Fibroblast of gingiva (primary cell): ENCODE measurements at places on chromosomes 1 and 21.

- DNase-seq = no peak
Measured at GRCh38 chr1:23202263-23202749, 15.0 kb downstream of the HTR1D start.

DNA sequence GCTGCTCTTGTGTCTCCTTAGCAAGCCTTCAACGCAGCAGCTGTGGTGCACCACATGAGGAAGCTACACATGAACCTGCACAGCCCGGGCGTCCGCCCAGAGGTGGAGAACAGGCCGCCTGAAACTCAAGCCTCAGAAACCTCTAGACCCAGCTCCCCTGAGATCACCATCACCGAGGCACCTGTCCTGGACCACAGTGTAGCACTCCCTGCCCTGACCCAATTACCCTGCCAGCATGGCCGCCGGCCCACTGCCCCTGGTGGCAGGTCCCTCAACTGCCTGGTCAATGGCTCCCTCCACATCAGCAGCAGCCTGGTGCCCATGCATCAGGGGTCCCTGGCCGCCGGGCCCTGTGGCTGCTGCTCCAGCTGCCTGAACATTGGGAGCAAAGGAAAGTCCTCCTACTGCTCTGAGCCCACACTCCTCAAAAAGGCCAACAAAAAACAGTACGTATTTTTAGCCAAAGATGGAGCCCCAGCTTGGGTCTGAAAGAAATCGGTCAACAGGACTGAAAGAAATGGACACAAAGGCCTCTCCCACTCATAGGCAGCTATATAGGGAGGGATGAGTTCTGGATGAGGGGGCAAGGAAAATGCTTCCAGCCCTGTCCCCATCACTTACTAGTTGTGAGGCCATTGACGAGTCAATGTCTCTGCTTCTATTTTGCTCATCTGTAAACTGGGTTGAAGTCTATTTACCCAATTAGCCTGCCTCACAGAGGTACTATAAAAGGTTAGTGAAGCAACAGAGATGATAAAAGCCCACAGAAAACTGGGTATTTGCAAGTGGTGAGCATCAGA, 28.5 kb downstream of the CAMK1G start:
- DNase-seq = no peak

- no peak for DNase-seq
Measured at GRCh38 chr1:60516996-60517395, 443.4 kb upstream of the C1orf87 start.

GRCh38 chr1:25135909-25136308, 96.4 kb downstream of the SYF2 start:
- no peak for DNase-seq

DNA sequence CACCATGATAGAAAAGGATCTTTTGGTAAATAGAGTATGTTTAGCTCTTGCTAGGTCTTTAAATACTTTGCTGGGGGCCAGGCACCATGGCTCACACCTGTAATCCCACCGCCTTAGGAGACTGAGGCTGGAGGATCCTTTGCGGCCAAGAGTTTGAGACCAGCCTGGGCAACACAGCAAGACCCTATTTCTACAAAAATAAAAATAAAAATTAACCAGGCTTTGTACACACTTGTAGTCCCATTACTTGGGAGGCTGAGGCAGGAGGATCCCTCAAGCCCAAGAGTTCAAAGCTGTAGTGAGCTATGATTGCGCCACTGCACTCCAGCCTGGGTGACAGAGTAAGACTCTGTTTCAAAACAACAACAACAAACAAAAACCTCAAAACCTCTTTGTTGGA, 1.1 kb upstream of the KCNE2 start:
- no peak for DNase-seq

DNA sequence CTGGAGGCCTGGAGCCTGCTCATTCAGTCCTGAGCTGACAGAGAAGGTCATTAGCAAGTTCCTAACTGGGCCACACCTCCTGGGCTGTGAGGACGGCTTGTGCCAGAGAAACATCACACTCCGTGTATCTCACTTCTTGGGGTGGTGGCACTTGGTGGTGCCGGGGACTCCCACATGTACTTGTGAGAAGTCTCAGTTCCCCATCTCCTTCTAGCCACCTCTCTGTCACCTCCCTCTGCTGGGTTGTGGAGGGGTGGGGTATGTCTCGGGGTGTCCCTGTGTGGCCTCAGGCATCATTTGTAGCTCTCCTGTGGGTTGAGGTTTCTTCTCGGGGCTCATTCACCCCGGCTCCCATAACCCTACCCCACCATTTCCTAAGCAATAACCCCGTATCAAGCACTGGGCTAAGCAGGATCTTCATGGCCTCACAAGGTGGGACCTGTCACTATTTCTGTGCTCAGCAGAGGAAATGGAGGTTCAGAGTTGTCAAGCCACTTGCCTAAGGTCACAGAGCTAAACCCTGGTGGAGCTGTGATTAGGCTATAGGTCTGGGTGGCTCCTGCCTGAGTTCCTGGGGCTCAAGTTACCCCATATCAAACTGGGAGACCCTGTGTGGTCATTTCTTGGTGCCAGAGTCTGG, 62.5 kb downstream of the UBIAD1 start:
- DNase-seq = no peak

DNA sequence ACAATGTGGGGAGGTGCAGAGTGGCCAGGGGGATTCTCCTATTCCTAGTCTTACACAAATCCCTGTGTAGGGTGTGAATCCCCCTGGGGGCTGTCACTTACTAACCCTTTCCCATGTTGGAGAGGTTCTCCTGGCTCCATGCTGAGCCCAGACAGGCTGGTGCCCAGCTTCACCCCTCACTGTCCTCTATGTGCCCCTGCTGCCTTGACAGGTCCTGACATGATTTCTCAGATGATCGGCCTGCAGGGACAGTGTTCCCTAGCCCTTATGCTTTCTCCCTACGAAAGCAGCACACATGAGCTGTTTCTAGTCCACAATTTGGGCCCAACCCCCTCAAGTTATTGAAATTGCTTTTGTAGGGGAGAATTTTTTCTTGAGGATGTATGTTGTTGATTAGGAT, 68.9 kb upstream of the FAM78B start:
- no peak for DNase-seq

GRCh38 chr1:230421481-230421880, 4.7 kb downstream of the PGBD5 start:
- DNase-seq = no peak

DNA sequence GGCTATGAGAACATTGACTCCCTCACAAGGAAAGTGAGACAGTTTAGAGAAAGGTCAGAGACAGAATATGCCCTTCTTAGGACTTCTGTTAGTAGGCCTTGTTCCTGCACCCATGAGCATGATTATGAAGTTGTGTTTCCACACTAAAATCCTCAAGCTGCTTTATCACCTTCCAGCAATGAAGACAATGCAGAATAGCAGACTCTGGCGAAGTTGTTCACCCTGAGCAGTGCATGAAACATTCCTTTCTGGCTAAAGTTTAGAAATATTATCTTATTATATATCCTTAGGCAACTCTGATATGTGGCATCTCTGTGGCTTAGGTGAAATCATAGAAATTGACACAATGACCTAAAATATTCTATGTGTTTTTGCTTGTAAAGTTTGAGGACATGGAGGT, 13.9 kb upstream of the OR2G2 start:
- DNase-seq = no peak

DNA sequence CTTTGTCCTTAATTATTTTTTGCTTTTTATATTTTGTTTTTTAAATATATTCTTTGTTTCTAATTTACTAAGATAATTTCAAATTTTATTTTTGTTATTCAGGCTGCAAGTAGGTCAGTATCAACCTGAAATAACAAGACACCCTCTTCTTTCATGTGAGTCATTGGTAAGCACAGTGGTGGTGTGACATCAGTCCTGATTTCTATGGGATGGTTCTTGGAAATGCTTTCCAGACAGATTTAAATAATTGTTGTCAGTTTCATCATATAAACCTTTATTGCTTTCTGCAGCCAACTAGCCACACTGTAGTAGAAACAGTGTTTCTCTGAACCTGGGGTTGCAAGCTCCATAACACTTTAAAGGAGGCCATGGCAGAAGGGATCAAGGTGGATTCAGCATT, 157.5 kb upstream of the C21orf91 start:
- no peak for DNase-seq

DNA sequence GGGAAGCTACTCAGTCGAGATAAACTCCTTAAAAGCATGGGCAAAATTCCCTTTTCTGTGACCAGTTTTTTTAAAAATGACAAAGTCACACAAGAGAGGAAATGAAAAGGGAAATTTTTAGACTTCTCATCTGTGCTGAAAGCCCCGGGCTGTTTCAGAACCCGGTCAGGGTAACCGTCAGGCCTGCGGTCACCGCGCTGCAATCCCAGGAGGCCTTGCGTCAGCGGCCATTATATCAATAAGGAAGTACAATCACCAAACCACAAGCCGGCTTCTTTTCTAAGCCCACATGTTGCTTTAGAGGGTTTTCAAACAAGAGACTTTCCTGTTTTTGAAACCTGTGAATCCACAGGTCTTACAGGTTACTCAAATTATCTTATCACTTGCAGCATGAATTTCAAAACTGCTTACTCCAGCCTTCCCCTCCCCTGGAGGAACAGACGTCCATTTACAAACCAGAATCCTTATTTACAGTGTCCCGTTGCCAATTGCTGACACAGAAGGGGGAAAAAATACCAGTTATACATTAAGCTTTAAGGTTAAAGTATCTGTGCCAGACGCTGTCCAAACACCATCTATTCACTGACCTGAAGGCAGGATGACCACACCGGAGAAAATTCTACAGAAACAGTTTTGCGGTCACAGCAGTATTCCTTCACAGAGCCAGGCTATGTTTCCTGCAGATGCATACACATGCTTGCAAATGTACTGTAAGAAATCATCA, 165.3 kb downstream of the TOMM20 start:
- peak; percentile 91 for DNase-seq

- no peak for DNase-seq
Measured at GRCh38 chr1:168887381-168887780, 158.4 kb upstream of the DPT start.

- DNase-seq = peak; percentile 91
Measured at GRCh38 chr21:34335316-34335715, 28.5 kb upstream of the KCNE2 start.

GRCh38 chr1:236535662-236536161, 11.9 kb downstream of the LGALS8 start:
- DNase-seq = no peak
